ENCODE measurements at places on chromosomes 11 and 22. TPM values are rescaled to one million over a fixed set of nuclear protein-coding genes. Genes with fewer than 3 reads are reported as not detected.
A peak's percentile ranks its signal among the peaks of the same experiment; 100 is the strongest.

DNA sequence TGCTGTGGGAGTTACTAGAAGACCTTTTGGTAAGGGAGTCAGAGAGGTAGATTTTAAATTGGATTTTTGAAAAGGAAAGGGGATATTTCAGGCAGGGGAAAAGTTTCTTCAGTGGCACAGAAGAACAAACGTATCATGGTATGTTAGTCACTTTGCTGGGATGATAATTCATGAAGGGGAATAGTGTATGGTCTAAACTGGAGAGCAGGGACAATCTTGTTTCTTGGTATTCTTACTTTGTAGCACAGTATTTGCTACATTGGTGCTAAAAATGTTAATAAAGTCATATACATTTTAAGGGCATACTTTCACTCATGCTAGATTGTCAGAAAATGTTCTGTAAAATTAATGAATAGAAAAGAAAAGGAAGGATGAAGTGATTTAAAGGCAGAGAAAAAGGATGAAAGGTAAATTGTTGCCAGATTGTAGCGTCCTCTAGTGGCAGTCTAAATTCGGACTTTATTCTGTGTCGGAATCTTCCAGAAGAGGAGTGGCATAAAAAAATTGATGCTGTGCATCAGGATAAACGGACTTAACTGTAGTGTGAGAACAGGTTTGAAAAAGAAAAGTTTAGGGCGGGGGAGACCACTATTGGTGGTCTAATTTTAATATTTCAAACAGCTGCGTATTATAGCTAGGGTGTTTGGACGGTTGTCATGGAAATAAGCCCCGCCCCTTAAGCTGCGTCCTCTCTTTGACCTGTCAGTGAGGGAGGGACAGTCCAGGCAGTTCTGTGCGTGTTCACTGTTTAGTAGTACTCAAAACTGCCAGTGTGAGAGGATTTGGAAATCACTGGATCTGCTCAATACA lies at the start of gene BCO2:
Gene BCO2 (plus strand): TSS at position 724 of the 810 bp plus-strand sequence. CDS start 90 bp downstream, outside the sequence.
- no peaks in the 10 kb centered on the region for H3K27me3 ChIP-seq
- peak; percentile 80 for DNase-seq
- peak within 1 kb of the TSS; percentile 25 for H3K4me3 ChIP-seq
- H3K4me1 ChIP-seq, result peaks cover 24% of the 10 kb centered on the region
- no peaks in the 10 kb centered on the region for H3K36me3 ChIP-seq

GRCh38 chr11:90698238-90698637 lies 475.4 kb upstream of the CHORDC1 start:
- H3K27me3 ChIP-seq, result no peaks in the 10 kb centered on the region
- H3K27ac ChIP-seq, result no peak overlapping the region
- DNase-seq, result no peak
- no peaks in the 10 kb centered on the region for H3K4me1 ChIP-seq
- H3K4me3 ChIP-seq, result no peak overlapping the region

GRCh38 chr11:68828155-68828931 lies 13.4 kb downstream of the CPT1A start:
- H3K4me1 ChIP-seq, result peaks cover 33% of the 10 kb centered on the region
- H3K27me3 ChIP-seq, result no peaks in the 10 kb centered on the region
- no peak overlapping the region for H3K27ac ChIP-seq
- no peaks in the 10 kb centered on the region for H3K36me3 ChIP-seq

FXYD2 gene
- 20.0 TPM for total RNA-seq
